Kidney tubule cell (primary cell): ENCODE measurements at places on chromosomes 3 and 15.

- DNase-seq: no peak
Measured at GRCh38 chr3:80668100-80668499, 900.3 kb upstream of the ROBO1 start.

DNA sequence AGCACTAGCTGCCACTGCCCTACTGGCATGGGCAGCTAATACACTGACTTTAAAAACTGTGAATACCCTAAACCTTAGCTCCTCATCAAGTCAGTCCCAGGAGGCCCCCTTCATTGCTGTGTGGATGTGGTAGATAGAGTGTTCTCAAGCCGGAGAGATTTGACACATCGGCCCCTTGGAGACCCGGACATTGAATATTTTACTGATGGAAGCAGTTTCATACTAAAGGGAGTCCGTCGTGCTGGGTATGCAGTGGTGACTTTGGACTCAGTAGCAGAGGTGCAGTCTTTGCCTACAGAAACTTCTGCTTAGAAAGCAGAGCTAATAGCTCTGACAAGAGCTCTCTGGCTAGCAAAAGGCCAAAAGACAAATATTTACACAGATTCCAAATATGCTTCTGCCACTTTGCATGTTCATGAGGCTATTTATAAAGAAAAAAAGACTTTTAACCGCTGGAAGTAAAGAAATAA, 17.5 kb downstream of the CCR4 start:
- DNase-seq: no peak

GRCh38 chr3:78838362-78838761, 929.4 kb downstream of the ROBO1 start:
- DNase-seq: no peak

DNA sequence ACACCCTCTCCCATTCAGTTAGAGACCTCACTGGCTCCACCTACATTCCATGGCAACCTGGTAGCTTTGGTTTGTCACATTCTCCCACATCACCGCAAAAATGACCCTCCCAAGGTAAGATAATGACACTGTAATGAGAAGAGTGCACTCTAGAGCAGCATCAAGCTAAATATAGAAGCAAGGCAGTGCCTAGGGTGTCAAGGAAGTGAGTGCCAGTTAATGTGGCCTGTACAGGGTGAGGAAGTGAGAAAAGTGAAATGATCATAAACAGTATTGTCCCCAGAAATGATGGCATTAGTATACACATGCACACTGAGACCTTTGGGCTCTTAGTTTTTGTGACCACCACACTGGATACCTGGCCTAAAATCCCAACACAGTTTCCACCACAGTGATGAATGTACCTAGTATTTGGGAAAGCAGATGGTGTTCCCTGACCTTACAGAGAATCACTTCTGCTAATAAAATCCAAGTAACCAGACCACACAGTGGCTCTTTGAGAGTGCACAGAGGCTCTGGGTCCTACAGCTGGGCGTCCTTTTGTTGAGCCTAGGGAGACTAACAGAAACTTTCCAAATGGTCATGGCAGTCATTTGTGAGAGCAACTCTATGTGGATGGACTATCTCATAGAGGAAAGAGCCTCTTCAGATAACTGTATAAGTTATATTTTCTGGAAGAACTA, 106.6 kb downstream of the ARPP21 start:
- no peak for DNase-seq

- DNase-seq: no peak
Measured at GRCh38 chr3:13796701-13797460, 83.0 kb downstream of the WNT7A start.

DNA sequence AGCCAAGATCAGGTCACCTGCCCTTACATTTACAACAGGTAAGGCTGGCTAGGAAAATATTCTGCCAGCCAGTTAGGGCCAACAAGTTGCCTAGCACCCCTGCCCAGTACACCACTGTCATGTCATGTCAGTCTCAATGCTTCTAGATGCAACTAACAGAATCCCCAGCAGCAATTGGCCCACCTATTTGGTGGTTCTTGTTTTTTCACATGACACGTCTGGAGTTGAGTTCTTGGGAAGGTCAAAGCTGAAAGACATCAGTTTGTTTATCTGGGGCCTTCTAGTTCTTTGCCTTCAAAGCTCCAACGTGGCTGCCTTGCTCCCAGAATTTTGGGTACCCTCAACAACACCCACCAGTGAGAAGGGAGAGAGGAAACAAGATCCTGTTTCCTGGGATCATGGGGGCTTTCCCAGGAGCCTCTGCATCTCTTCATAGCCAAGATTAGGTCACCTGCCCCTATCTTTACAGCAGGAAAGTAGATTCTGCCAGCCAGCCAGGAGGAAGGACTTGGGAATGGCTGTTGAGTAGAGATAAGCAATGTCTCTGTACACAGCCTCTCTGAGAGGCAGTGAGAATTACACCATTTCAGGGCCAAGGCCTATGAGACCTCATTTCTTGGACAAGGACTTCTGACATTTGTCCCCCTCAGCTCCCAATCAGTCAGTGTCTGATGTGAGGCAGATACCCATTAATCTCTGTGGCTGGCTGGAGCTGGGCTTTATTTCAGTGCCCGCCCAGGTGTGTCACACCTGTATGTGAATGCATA, 8.6 kb downstream of the GPX1 start:
- no peak for DNase-seq

DNA sequence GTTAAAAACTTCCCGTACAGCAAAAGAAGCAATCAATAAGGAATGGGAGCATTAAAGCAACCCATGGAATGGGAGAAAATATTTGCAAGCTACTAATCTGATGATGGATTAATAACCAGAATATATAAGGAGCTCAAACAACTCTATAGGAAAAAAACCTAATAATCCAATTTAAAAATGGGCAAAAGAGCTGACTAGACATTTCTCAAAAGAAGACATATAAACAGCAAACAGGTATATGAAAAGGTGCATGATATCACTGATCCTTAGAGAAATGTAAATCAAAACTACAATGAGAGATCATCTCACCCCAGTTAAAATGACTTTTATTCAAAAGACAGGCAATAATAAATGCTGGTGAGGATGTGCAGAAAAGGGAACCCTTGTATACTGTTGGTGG, 52.7 kb upstream of the POU1F1 start:
- no peak for DNase-seq
